Omental fat pad (tissue), 4 donors: ENCODE measurements at places on chromosomes 11 and 22. TPM values are rescaled to one million over a fixed set of nuclear protein-coding genes. Genes with fewer than 3 reads are reported as not detected.

Gene DGCR6
- 4.3 TPM for total RNA-seq

DNA sequence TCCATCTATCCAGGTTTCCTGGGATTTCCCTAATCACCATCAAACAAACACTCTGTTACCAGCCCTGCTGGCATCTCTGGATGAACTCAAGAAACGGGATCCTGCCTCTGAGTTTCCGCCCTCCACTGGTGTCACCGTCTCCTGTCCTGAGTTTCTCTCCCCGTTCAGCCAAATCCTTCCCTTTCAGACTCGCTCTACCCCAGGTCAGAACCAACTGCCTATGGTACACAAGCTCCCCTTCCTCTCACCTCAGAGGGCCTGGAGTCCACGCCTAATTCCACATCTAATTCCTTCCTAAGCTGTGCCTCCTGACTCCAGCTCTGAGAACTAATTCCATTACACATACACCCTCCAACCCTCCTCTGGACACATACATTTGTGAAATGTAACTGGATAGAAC is 96.1 kb downstream of the SHANK2 start:
- no peak for DNase-seq

Gene APOA5
- total RNA-seq: not detected

GRCh38 chr22:32319861-32320406 is 37.7 kb upstream of the RFPL3 start:
- no peak for DNase-seq

DNA sequence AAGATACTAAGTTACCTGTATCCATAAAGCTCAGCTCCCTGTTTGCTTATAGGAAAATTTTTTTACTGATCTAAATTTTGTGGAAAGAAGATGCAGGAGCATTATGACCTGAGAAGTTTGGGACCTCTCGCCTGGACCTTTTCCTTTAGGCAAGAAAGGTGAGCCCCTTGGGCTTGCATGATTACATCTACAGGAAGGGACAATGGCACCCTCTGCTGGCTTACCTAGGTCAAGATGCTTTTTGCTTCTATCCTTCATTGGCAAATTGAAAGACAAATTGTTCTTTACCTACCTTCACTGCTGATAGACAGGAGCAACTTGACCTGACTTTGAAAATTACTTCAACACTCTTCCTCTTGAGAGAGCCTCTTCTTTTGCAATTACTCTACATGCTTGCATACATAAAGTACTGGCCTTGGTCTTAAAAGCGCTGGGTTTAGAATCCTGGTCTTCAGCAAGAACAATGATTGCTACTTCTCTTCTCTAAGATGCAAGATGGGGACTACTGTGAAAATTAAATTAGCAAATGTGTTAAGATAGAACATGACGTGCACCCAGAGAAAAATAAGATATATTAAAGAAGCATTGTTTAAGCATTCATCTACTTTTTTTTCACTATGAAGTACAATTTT is 147.2 kb downstream of the TRPC6 start:
- DNase-seq: no peak

- no peak for DNase-seq
These were observed 1.0 kb downstream of the FUT4 start for GRCh38 chr11:94544646-94545263.

DNA sequence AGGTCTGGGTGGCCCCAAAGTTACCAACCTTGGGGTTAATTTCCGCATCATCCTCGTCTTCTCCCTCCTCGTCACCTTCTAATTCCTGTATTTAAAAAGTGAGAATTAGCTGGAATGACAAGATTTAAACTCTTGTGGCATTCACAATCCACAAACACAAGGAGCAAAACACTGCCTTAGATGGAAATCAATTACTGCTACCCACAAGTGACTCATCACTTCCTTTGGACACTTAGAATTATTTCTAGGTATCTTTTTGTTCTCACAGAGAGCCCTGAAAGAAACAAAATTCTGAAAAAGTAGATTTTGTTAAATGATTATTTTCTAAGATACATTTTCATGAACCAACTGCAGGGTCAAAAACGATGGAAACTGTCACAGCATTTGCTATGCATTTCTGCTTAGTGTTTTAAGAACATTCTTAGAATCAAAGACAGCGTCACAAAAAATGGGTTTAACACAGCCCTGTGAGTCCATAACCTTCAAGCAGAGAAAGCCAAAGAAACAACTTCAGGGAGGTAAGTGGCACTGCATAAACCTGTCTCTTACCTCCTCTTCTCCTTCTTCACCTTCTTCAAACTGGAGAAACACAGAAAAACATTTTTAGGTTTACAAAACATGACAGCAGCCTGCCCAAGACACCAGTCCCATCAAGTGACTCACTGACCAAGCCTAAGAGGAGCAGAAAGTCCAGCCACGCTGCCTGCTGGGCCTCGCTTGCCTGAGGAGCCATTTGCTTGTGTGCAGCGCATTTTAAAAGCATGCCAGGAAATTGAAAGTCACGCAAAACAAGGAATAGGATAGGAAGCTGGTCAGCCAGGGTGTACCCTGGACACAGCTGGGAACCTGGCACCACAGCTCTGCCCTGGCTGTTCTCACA is 22.3 kb upstream of the PHLDA2 start:
- no peak for DNase-seq

- no peak for DNase-seq
These were observed 21.2 kb downstream of the PTPRJ start for GRCh38 chr11:48001438-48002021.
